A549 treated with CpdA at 1 μM for 4 hours (cell line): ENCODE measurements at places on chromosomes 4 and X. TPM values are rescaled to one million over a fixed set of nuclear protein-coding genes. Genes with fewer than 3 reads are reported as not detected.

KDR gene
- total RNA-seq, result not detected in 5 replicates

HEPH gene
- not detected in 5 replicates for total RNA-seq

CPZ gene
- total RNA-seq, result 0.24 to 0.49 TPM (median 0.37 TPM) in 5 replicates

VCX3B gene
- not detected in 5 replicates for total RNA-seq

KCND1 gene
- 0.86 to 2.0 TPM (median 1.2 TPM) in 5 replicates for total RNA-seq

VSIG4 gene
- not detected in 5 replicates for total RNA-seq

BMX gene
- not detected in 5 replicates for total RNA-seq

ITM2A gene
- 0.38 TPM in 1 of 5 replicates, not detected in the others for total RNA-seq

MAGEA11 gene
- total RNA-seq, result 0.02 TPM in 1 of 5 replicates, not detected in the others

CCDC120 gene
- 3.2 to 4.7 TPM (median 3.6 TPM) in 5 replicates for total RNA-seq

ATP10D gene
- total RNA-seq, result 2.7 to 4.8 TPM (median 3.3 TPM) in 5 replicates
